ENCODE measurements at places on chromosomes 11 and 22. TPM values are rescaled to one million over a fixed set of nuclear protein-coding genes. Genes with fewer than 3 reads are reported as not detected.
A peak's percentile ranks its signal among the peaks of the same experiment; 100 is the strongest.

The PHLDA2 gene
- 1.9 TPM for polyA plus RNA-seq

DNA sequence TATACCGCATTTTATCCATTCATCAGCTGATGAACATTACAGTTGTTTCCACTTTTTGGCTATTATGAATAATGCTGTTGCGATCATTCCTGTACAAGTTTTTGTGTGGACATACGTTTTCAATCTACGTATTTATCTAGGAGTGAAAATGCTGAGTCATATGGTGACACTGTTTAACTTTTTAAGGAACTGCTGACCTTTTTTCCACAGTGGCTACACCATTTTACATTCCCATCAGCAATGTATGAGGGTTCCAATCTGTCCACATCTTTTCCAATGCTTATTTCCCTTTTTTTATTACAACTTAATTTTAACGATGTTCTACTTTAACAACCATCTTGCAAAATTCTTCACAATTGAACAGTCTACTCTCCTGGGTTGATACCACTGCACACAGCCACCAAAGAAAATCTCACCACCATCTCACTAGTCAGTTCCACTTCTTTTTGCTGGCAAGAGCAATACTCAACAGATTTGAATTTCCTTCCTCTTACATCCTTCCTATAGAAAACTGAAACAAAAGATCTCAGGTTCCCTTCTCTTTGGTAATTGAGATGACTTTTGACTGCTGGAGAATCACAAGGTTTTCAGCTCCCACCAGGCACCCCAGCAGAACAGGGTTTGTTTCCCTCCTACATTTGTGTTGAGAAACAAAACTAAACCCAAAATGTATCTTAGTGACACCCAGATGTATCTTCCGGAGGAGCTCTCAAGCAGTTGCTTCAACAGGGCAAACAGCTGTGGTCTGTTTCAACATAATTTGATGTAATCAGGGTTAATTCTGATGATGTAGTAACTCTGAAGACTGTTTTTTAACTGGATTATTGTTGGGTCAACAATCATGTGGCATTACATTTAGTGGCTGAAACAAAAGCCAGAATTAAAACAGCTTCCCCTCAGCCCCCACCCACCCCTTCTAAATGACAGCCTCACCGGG, 7.0 kb upstream of the GAB2 start:
- peak; percentile 62 for DNase-seq

DNA sequence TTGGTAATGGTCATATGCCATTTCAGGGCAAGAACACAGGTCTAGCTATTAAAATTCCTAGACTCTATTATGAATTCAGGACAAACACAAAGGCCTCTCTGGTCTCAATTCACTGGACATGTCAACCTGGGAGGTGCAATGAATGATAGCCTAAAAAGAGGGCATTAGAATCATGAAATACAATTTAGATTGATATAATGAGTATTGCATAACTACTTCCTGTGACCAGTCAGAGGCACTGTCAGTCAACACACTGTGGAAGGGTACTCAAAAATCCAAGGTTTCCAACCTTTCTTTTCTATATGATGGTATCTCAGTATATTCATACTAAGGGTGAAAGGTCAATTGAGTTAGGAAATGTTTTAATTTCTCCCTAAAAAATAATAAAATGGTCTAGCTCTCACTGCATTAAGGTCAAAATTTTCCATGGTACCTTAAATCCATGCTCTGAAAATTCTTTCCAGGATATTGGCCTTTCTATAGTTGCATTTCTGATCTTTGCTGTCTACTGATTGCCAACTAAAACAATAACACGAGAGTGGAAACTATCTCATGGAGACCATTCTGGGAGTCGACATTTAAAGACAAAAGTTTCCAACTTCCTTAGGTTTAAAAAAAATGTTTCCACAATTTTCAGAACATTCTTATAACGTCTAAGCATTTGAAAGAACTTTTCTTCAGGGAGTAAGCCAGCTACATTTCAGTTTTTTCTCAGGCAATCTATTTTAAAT, 81.7 kb upstream of the APOA1 start:
- DNase-seq: no peak

DNA sequence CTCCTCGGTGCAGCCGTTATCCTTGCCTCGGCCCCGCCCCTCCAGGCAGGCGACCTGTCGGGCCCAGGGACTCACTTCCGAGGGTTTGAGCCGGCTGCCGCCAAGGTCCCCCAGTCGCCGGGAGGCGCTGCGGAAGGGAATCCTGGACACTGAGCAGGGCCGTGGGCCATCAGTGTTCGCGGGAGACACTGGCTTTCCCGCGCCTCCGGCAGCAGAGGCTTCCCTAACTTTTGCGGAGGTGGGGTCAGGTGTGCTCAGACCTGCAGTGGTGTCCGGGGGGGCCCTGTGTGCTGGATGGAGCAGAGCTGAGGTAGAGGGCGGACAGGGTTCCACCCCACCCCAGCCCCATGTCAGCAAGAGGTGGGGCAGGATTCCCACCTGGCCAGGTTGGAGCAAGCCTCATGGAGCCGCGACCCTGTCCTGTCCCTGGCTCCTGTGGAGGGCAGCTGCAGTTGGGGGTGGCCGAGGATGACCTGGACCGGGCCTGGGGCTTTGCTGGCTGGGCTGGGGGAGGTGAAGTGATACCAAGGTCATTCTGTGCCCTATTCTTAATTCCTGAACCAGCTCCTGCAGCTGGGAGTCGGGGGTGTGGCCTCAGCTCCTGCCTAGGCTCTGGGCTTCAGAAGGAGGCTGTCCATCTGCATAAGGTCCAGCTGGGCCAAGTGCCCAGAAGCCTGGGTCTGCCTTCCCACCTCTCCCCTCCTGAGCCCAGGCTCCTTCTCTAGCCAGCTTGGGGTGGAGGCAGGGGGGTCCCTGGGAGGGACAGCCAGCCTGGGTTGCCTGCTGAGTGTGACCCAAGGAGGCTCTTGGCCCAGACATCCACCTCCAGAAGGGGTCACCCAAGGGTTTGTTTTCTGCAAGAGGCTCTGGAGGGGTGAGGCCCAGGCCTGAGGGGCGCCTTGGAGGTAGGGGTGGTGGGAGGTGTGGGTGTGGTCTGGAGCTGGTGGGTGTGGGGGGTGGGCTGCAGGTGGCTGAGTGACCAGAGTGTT, 8.4 kb downstream of the TSPAN4 start:
- DNase-seq: no peak

The DDI1 gene
- not detected for polyA plus RNA-seq

GRCh38 chr22:30868663-30869385, 99.8 kb downstream of the MORC2 start:
- DNase-seq: no peak

The OR51B5 gene
- 1.3 TPM for polyA plus RNA-seq

The TP53AIP1 gene
- polyA plus RNA-seq: 1.1 TPM

The A4GALT gene
- polyA plus RNA-seq: 3.0 TPM

DNA sequence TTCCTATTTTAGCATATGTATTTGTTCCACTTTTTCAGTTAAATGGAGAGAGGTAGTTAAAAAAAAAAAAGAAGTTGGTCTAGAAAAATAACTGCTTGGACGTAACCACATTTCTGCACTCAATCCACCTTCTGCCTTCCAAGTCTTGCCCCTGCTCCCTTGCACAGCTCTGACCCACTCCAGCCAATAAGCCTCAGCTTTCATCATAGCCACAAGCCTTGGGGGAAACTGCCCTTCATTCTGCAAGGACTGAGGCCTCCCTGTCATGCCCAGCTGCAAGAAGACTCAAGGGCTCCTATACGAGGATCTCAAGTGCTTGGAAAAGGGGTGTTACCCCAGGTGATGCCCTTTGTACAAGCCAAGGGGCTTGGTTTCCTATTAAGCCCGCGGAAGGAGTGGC, 36.0 kb upstream of the OAF start:
- DNase-seq: no peak

GRCh38 chr11:112176077-112176476, 765 bp downstream of the BCO2 start:
- peak; percentile 10 for DNase-seq

- DNase-seq: no peak
Observed at GRCh38 chr11:8800520-8801110, 110.4 kb upstream of the AKIP1 start.

DNA sequence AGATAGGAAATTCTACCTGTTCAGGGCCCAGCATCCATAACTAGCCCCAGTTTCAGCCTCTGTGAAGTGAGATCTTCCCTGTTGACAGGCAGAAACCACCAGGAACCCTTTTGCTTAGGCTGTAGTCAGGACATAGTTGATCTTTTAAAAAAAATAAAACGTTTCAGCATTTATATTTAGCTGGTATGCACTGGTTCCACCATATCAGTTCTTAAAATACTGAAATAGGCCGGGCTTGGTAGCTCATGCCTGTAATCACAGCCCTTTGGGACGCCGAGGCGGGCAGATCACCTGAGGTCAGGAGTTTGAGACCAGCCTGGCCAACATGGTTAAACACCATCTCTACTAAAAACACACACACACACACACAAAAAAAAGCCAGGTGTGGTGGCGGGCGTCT, 35.3 kb downstream of the GALNT18 start:
- no peak for DNase-seq

The KRTAP5-1 gene
- polyA plus RNA-seq: not detected

- DNase-seq: no peak
Observed at GRCh38 chr11:9386086-9386485, 1.6 kb downstream of the IPO7 start.

DNA sequence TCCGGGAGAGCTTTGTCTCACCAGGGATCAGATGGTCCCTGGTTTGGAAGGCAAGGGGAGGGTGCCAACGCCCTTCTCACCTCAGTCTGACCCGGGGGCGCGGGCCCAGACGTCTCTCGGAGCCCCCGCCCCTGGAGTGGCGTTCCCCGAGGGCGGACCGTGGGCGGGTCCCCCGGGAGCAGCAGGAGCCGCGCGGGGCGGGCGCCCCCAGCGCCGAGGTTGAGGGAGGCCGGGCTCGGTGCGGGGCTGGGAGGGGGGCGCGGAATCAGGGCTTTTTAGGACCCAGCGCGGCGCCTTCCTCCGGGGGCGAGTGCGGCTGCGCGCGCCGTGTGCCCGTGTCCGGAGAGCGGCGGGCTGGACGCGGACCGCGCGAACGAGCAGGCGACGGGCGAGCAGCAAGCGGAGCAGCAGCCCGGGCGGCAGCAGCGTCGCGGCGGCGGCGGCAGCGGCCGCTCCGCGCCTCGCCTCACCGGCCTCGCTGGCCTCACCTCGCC, at the start of gene KCNC1:
TSS of gene KCNC1 (plus strand) at position 364 of the 494 bp plus-strand sequence. CDS start 1,222 bp downstream, outside the sequence.
- no peak for DNase-seq

- DNase-seq: no peak
Observed at GRCh38 chr22:36562261-36562835, 33.4 kb upstream of the EIF3D start.

DNA sequence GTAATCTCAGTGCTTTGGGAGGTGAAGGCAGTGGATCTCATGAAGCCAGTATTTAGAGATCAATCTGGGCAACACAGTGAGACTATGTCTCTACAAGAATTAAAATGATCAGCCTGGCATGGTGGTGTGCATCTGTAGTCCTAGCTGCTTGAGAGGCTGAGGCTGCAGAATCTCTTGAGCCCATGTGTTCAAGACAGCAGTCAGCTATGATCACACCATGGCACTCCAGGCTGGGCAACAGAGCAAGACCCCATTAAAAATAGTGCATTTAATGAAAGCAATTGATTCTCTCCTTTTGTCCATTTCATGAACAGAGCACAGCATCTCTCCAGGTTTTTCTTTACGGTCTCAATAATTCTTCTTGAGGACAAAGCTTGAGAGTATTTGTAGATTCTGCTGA, 11.3 kb upstream of the CARD16 start:
- no peak for DNase-seq

GRCh38 chr11:61297746-61298145, 2.6 kb upstream of the VWCE start:
- DNase-seq: no peak

DNA sequence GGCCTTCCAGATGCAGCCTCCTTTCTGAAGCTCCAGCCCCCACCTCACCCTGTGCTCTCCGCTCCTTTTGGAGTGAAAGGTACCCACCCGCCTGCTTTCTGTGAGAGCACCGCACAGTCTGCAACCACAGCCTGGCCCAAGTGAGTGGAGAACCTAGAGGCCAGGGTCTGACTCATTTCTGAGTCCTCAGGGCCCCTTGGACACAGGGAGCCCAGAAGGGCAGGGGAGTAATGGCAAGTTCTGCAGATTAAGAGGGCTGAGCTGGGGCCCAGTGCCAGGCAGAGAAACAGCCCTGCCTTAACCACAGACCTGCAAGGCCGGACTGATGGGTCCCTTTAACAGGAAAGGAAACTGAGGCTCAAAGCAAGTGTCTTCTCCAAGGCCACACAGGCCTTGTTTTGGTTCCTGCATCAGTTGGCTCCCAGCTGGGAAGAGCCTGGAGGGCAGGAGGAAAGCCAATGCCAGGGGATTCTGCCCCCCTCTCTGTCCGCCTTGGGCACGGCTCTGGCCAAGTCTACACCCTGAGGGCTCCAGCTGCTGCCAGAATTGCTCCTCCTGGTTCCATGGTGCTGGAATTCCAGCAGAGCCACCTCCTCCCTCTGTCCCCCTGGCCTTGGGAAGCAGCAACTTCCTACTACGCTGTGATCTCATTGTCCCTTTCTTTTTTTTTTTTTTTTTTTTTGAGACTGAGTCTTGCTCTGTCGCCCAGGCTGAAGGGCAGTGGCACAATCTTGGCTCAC, 55.1 kb downstream of the CYTH4 start:
- DNase-seq: no peak

- DNase-seq: no peak
Observed at GRCh38 chr11:1289211-1289935, 20.1 kb downstream of the TOLLIP start.

GRCh38 chr11:120605469-120605868, 93.9 kb downstream of the GRIK4 start:
- no peak for DNase-seq

DNA sequence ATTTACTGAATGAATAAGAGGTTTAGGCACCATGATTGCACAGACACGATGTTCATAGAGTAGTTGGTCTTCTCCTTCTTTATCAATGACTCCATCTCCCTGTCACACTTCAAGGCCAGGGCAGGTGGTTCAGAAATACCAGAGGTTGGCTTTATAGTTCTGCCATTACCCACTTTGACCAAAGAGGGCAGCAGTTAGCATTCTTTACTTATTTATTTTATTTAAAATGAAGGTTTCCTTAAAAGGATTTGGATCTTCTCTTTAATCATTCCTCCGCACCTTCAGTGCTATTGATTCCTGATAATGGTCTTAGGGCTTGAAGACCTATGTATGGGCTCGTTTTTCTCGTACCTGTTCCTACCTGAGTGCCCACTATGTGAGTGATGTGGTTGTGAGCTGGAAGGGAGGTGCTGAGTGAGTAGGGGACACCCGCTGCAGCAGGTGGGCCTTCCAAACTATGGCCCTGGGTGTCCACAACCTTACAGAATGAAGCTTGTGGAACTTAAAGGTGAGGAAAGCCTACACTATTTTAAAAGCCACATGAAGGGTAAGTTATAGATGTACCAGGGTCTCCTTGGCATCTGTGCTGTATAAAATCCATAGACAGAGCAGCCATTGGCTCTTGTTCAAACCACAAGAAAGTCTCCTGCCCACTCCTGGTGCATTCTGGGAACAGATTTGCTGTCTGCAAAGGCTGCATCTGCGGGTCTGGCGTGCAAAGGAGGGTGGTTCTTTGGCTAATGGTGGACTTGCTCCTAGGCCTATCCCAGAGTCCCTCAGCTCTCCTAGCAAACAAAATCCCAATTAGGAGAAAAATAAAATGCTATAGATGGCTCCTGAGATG, 35.0 kb downstream of the TIMP3 start:
- no peak for DNase-seq

- DNase-seq: peak; percentile 13
Observed at GRCh38 chr11:81787584-81788049, 946.0 kb downstream of the FAM181B start.

GRCh38 chr11:119872611-119873310, 143.8 kb upstream of the NECTIN1 start:
- DNase-seq: no peak

- DNase-seq: no peak
Observed at GRCh38 chr22:23169043-23169406, 11.3 kb upstream of the BCR start.

- DNase-seq: no peak
Observed at GRCh38 chr11:21634956-21635355, 557.9 kb upstream of the ANO5 start.

- no peak for DNase-seq
Observed at GRCh38 chr11:45959851-45960250, 37.4 kb downstream of the LARGE2 start.

The CCDC34 gene
- polyA plus RNA-seq: 19.7 TPM

Data from right lung (tissue), 10 donors.